ENCODE measurements at places on chromosomes 13 and 19.

DNA sequence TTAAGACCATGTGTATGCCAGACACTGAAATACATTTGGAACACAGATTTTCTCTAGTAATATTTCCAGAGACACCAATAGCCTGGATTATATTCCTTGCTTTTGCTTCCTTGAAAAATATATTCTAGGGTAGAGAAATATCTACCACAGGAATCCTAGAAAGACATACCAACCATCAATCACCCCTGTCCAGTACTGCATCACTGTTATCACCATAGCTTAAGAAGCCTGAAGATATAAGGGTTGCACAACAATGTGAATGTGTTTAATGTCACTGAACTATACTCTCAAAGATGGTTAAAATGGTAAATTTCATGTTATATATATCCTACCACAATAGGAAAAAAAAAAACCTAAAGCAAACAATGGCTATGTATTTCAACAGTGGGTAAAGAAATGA lies 163.6 kb downstream of the DIAPH3 start:
- no peak for DNase-seq

- DNase-seq = no peak
Measured at GRCh38 chr13:94366677-94367076, 112.8 kb downstream of the DCT start.

- no peak for DNase-seq
Measured at GRCh38 chr19:31834070-31834469, 484.8 kb upstream of the TSHZ3 start.

- no peak for DNase-seq
Measured at GRCh38 chr13:31765138-31765785, 25.9 kb downstream of the RXFP2 start.

DNA sequence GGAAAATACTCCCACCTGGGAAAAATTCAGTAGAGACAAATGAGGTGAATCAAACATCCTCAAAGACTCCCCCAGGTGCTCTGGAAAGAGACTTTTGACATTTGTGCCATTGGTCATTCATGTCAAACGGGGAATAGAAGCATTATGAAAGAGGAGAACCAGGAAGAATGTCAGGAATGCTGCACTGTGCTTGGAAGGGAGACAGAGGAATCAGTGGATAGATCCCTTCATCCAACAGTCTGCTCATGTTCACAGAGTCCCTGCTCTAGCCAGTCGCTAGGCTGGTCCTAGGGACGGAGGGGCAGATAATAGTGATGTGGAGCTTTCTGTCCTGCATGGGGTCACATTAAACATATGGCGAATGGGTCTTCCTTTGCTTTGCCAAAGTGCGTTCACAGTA lies 384.4 kb downstream of the FGF9 start:
- no peak for DNase-seq

DNA sequence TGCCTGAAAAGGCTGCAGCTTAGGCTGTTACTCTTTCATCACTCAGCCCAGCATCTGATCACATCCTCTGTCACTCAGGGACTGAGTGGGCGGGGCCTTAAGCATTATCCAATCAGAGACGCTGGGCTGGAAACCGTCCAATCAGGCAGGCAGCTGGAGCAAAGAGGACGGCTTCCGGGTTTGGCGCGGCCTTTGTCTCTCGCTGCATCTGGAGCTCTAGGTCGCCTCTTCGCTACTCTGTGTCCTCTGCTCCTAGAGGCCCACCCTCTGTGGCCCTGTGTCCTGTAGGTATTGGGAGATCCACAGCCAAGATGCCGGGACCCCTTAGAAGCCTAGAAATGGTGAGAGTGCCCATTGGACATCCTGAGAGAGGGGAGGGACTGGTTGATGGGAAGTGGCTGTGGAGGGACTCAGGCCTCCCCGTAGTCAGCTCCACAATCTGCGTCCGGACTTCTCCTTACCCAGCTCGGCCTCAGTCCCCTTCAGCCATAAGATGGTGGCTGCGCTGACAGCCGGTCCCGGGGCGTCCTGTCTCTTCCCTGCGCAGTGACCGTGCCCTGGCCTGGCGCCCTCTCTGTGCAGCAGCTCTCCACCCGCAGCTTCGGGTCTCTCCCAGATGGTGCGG lies at the start of gene ZNF486:
ZNF486 (plus strand) TSS at position 195 of the 625 bp plus-strand sequence; CDS start at position 312, 117 bp downstream.
- DNase-seq = peak; percentile 87

GRCh38 chr13:102643656-102644055 lies 46.9 kb downstream of the TPP2 start:
- DNase-seq = no peak

DNA sequence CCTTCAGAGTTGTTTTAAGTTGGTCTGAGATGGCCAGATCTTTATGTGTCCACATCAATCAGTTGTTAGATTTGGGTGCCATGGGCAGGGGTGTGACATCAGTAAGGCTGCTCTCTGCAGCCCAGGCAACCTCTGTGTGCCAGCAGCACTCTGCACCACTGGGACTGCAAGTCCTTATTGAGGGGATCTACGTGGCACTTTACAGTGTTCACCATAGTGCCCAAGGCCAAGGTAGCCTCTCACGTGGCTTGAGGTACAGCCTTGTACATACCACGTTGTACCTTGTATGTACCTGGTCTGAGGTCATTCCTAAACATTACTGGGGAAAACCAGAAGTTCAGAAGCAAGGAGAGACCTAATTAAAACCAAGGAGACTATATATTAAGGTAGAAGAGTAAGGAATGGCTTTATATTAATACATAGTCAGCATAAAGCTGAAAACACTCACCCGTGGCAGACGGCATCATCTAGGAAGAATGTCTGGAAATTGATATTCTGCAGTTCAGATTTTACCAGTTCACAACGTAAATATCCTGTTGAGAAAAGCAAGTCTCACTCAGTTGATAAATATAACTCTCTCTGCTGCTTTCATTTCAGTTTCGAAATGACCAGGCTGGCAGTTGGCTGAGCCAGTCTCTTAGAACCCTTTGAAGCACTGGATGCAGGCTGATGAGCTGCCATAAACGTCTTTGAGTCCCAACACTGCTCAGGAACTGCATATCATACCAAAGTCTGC lies 128.8 kb downstream of the ZDHHC20 start:
- no peak for DNase-seq

GRCh38 chr19:55441319-55441691 lies 1.8 kb downstream of the SHISA7 start:
- DNase-seq = peak; percentile 60

DNA sequence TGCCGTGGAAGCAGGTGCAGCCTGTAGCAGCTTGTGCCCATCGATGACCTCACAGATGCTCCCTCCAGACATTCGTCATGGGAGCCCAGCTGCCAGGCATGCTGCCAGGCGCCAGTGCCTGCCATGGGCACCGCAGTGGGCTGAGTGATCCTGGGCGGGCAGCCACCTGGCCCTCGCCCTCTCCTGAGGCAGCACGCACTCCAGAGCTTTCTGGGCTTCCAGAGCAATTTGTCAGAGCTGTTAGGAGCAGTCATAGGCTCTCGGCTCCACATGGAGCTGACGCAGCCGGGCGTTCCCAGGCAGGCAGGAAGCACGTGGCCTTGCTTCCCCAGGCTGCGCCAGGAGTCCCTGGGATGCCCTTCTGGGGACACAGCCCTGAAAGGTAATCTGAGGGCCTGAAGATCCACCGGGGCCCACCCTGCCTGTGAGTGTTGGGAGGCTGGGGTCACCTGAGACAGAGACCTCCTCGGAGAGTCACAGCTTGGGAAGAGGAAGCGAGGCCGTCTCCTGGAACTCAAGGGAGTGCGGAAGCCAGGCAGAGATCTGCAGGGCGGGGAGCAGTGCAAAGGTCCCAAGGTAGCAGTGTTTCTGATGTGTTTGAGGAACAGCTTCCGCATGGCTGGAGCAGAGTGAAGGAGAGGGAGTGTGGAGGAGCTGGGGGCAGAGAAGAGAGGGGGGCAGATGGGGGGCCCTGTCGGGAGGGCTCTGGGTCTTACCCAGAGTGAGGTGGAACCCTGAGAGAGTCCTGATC lies 50.6 kb downstream of the DPF1 start:
- DNase-seq = no peak

DNA sequence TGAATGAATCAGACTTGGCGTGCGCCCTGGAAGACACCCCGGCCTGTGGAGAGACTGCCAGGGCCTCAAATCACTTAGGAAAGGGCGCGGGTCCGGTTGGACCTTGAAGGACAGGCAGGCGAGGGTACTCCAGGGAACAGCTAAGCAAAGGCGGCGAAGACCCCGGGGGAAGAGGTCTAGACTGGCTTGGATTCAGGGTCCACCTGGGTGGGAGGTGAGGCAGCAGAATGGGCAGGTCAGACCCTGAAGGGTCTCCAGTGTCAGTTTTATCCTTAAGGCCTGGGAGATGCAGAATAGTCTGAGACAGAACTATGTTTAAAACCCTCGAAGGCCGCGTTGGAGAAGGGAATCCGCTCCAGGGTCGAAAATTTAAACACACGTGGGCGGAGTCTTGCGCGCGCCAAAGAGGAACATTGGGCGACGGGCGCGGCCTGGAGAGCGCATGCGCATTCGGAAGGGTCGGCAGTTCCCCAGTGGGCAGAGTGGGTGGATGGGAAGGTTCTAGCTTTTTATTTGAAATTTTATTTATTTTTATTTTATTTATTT lies 567 bp upstream of the SMG9 start:
- peak; percentile 94 for DNase-seq

GRCh38 chr13:39946769-39947168 lies 291.3 kb downstream of the COG6 start:
- no peak for DNase-seq
